HuH-7.5 (cell line): ENCODE measurements at places on chromosomes 16 and 17.

DNA sequence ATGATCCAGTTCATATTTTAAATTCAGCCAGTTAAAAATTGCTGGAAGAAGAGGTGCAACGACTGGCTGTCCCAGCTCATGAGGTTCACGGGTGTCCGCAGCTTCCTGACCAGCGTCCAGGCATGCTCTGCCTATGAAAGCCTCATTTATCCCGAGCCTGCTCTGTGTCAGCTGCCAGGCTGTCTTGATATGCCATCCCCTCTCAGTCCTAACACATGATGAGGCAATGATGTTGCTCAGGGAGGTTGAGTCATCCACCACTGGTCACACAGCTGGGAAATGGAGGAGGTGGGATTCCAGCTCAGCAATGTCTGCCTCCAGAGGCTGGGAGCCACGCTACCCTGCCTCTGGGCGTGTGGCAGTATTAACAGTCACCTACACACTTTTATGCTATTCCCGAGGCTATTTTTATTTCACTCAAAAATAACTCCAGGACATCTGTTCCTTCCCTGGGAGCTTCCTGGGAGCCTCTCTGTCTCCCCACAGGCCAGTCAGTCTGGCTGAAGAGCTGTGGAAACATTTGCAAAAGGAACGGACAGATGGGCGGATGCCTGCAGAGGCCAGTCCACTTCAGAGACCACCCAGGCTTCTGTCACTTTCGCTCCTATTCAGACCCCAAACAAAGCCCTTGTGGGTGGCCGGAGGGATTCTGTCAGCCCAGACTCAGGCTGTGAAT, 22.5 kb downstream of the RAB11FIP4 start:
- no peak for DNase-seq

DNA sequence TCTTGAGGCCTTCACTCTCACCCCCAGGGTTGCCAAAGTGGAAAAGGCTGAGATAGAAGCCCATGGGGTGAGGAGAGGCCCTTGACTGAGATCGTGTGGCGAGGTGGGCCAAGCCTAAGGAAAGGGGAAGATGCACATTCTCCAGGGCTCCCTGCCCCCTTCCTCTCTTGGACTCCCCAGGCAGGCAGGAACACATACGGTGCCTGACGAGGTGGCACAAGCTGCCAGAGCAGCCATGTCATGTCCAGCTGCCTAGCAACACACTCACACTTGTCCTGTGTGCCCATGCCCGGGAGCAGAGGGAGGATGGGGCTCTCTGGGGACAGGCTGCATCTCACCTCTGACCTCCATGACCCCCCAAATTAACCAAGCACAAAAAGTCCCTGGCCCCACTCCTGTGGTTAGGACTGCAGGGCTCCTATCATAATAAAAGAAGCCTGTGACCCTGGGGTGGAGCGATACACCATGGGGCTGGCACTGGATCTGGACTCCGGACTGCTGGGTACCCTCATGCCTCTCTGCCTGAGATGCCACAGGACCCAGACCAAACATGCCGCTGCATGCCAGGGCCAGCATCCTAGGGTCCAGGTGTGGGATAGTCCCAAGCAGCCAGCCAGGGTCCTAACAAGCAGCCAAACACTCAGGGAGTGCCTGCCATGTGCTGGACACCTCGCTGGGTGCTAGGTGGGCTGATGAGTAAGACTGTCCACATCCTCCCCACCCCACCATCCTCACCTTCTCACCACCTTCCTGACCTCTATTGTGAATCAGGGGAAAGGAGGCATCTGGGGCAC, 2.6 kb downstream of the GIT1 start:
- DNase-seq, result no peak

- DNase-seq, result no peak
These were observed 631 bp downstream of the RETREG3 start for GRCh38 chr17:42608305-42609181.

GRCh38 chr16:82653550-82654511, 27.1 kb downstream of the CDH13 start:
- no peak for DNase-seq

DNA sequence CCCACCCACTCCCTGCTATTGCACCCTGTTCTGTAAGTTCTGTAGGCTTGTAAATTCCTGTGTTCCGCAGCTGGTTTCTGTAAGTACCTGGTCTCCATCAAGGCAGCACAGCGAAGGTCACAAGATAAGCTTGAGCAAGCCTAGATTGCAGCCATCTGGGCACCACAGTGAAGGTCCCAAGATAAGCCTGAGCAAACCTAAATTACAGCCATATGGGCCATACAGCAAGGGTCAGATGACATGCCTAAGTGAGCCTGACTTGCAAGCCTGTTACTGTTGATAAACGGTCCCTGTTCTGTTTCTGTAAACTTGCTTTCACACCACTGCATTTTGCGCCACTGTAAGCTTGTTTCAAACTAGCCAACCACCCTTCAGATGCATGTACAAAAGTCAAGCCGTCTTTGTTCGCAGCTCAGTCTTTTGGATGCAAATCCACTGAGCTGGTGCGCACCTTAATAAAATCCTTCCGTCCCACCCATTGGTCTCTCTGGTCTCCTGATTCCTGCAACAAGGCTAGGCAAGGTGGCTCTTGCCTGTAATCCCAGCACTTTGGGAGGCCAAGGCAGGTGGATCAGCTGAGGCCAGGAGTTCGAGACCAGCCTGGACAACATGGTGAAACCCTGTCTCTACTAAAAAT, 42.6 kb upstream of the ATF7IP2 start:
- no peak for DNase-seq

- DNase-seq, result no peak
These were observed 19.7 kb upstream of the SRCIN1 start for GRCh38 chr17:38625482-38625881.
